ENCODE measurements at places on chromosomes 2 and 18.
A peak's percentile ranks its signal among the peaks of the same experiment; 100 is the strongest.

- no peak for DNase-seq
Observed at GRCh38 chr2:42999391-42999841, 207.0 kb upstream of the HAAO start.

DNA sequence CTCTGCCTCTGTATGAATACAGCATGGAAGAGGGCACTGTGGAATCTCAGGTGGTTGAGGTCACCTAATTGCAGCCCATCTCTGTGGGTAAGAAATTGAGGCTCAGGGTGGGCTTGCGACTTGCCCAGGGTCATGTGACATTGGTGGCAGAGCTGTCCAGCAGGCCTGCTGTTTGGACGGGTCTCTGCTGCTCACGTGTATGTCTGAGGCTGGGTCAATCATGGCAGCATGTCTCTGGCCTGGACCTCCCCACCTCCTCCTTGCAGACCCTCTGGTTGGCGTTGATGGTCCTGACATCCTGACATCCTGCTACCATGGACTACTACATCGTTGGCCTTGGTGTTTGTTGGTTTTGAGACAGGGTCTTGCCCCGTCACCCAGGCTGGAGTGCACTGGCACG, 64.3 kb upstream of the HPCAL1 start:
- DNase-seq: no peak

DNA sequence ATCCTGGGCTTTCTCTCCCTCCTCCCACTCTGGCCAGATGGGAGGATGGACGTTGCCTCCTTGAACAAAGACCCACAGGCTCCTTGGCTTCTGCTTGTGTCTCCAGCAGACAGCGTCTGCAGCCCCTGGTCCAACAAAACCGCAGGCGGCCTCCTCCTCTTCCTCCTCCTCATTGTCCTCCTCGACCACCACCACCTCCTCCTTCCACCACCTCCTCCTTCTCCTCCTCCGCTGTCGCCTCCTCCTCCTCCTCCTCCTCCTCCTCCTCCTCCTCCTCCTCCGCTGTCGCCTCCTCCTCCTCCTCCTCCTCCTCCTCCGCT, 45.7 kb upstream of the ALPP start:
- no peak for DNase-seq

- no peak for DNase-seq
Observed at GRCh38 chr2:2810504-2810903, 479.4 kb upstream of the MYT1L start.

GRCh38 chr2:239625156-239625845, 224.5 kb upstream of the HDAC4 start:
- no peak for DNase-seq

- no peak for DNase-seq
Observed at GRCh38 chr2:219426068-219426443, 7.9 kb downstream of the DES start.

DNA sequence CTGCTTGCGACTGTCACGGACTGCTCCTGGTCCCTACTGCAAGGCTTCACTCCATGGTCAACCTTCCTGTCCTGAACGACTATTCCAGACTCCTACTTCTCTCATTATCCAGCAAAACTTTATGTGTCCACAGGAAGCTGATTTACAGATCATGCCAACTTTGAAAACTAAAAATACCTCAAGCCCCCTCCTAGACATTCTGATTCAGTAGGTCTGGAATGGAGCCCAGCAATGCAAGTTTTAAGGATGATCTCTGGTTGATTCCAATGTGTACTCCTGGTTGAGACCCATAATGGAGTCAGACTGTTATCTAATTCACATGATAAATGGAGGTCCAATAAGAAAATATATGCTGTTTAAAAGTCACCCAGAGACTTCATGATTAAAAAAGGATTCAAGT, 13.1 kb upstream of the LRATD1 start:
- no peak for DNase-seq

DNA sequence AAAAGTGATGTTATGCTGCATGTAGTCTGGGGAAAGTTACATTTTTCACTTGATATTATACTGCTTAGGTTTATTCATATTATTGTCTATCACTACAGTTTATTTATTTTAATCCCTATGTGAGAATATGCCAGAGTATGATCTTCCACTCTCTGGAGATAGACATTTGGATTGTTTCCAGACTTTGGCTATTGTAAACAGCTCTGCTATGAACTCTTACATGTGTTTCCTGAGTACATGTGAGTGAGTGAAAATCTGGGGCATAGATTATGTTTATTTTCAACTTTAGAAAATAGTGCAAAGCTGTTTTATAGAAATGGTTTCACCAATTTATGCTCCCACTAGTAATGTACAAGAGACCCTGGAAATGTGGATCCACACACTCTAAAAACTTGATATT, 49.0 kb upstream of the EPAS1 start:
- no peak for DNase-seq

DNA sequence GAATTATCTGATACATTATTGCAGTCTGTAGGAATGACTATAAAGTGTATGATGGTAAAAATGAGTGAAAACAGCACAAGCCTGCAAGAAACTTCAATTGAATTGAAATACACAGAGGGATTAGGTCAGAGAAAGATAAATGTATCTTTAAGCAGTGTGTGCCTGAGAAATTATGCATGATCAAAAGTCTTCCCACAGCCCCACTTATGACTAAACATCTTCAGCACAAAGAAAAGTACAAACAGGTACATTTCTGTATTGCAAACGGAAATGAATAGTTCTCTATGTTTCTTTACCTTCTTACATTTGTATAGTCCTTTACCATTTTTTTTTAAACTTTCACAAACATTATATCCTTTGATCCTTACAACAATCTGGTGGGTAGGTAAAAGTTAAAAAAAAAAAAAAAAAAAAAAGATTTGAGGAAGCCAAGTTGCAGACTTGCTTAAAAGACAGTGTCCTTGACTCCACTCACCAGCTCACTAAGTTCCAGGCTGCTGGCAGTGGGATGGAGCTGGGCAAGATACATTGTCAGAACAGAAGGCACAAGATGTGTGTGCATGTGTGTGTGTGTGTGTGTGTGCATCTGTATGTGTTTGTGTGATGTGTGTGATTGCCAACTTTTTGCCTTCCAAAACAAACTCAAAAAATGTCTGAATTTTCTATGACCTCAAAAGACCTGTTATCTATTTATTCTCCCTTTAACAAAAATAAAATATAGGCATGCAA, 423.7 kb upstream of the ACVR2A start:
- no peak for DNase-seq

- no peak for DNase-seq
Observed at GRCh38 chr2:60498127-60498815, 55.2 kb downstream of the BCL11A start.

DNA sequence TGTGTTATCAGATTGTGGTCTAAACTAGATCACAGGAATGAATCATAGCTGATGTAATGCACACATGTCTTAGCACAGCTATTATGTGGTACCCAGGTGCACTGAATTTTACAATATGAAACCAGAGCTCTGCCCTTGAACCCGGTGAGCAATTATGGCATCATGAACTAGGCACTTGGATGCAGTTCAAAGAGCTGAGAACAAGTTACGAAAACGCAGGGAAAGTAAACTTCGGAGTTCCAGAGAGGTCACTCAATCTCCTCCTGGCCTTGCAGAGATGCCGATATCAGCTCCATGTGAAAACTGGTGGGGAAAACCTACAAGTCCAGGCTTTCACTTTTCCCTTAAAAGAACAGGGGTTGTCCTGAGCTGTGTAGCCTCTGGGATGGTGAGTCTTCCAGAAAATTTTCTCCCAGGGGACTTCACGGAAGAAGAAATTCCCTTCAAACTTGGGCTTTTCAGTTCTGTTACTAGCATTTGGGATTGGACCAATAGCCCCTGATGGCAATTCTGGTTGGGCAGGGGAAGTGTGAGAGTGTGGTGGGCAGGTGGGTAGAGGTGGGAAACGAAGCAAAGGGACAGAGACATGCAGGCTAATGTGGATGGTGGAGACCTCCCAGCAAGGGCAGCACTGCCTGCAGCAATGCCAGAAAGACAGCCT, 71.1 kb upstream of the SH3BP4 start:
- DNase-seq: no peak

GRCh38 chr2:168155046-168155445, 92.3 kb downstream of the STK39 start:
- DNase-seq: no peak

- DNase-seq: no peak
Observed at GRCh38 chr2:99380376-99381010, 43.3 kb downstream of the EIF5B start.

DNA sequence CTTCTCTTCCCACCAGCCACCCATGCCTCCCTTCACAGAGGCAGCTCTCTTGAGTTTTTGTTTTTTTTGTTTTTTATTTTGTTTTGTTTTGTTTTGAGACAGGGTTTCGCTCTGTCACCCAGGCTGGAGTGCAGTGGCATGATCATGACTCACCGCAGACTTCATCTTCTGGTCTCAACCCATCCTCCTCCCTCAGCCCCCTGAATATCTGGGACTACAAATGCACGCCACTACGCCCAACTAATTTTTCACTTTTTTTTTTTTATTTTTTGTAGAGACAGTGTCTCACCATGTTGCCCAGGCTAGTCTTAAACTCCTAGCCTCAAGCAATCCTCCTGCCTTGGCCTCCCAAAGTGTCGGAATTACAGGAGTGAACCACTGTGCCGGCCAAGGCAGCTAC, 161.4 kb downstream of the TRABD2A start:
- DNase-seq: no peak

GRCh38 chr2:105143094-105143466, 98.5 kb upstream of the GPR45 start:
- no peak for DNase-seq

DNA sequence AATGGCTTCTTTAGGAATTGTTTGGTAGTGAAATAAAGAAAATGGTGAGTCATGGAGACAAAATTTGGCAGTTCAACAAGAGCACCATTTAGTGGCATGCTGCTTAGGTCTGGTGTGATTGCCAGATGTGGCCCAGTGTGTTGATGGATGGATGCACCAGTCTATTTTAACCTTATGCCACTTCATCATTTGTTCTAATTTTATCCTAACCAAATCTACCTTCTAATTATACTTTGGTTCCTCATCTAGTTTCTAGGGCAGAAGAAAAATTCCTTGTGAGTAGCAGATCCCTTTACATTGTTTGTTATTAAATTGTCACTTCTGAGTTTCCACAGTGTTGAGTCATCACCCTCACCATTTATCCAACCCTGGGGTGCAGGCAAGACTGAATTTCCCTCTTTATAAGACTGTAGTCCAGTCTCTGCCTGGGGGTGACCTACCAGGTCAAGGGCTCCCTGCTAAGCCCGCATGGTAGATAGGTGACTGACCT, 32.5 kb downstream of the NABP1 start:
- DNase-seq: no peak

GRCh38 chr2:60446413-60447267, 106.8 kb downstream of the BCL11A start:
- no peak for DNase-seq

DNA sequence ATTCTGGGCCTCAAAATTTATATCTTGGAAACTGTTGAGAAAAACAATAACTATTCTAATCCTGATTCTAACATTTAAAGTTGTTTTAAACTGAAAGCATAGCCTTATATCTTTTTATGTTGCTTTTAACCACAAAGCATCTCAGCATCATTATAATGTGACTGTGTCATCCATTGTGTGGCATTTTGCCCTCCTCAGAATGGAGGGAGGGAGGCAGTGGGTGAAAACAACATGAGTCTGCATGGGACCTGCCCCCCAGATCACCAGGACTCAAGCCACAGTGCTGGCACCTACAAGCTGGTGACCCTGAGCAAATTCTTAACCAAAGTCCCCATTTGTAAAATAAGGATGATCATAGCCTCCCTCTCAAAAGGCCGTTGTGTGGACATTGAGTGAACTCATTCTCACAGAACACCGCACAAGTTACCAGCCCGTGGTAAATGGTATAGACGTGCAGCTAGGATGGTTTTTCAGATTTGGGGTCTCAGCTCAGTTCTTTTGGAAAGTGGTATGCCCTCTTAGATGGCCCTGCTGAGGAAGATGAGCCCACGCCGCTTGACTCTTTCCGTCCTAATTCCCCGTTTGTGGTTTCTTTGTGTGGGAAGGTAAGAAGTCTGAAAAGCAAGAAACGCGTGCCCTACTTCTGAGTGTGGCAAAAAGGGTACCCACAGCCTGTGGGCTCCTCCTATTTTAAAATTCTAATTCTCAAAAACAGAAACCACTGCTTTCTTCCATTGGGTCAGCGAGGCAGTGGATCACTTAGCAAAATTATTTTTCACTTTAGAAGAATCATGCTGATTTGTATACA, 305.0 kb upstream of the ID2 start:
- DNase-seq: peak; percentile 30

- DNase-seq: no peak
Observed at GRCh38 chr18:59737776-59738300, 40.6 kb upstream of the CCBE1 start.

GRCh38 chr18:47557160-47557559, 305.7 kb upstream of the SKOR2 start:
- no peak for DNase-seq

GRCh38 chr18:47595831-47596501, 334.5 kb downstream of the SMAD2 start:
- DNase-seq: peak; percentile 28

GRCh38 chr2:105324101-105324500, 5.4 kb downstream of the TGFBRAP1 start:
- DNase-seq: no peak

GRCh38 chr18:58269931-58270330, 225.9 kb downstream of the NEDD4L start:
- DNase-seq: no peak

GRCh38 chr2:178441426-178441825, 9.5 kb downstream of the PRKRA start:
- no peak for DNase-seq

- DNase-seq: no peak
Observed at GRCh38 chr2:113992090-113992489, 102.2 kb downstream of the ACTR3 start.

DNA sequence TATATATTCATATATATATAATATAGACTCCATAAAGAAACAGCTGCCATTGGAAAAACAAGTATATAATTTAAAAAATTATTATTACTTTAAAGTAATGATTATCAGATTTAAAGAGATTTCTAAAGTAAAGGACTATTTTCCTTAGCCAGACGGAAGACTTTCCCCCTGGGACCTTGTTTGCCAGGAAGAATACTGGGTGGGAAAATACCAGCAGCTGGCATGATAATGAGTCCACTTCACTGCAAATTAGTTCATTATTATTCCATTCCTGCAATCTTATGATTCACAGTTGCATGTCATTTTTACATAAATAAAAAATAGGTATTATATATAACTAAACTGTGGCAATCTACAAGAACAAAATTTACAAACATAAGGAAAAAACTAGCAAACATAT, 339.8 kb upstream of the CDH7 start:
- no peak for DNase-seq

GRCh38 chr18:55384551-55385275, 203.3 kb downstream of the TCF4 start:
- peak; percentile 18 for DNase-seq

- no peak for DNase-seq
Observed at GRCh38 chr2:214730800-214731407, 78.6 kb downstream of the BARD1 start.

DNA sequence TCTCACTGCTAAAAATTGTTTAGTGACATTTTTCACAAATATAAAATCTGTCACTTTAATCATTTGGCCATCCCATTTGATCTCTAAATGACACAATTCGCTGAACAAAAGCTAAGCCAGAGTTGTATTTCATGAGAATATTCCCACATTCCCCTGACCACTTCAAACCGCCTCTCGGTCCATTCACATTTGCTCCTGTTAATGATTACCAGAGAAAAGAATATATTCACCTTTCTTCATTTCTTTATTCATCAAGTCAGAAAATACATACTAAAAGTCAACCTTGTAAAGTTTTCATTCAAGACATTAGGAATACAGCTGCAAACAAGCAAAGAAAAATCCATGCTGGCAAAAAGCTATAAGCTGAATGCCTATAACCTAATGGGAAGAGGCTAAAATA, 225.5 kb downstream of the DOK6 start:
- DNase-seq: no peak

- DNase-seq: no peak
Observed at GRCh38 chr2:177893880-177894279, 178.7 kb downstream of the PDE11A start.

Measured in activated naive CD8-positive, alpha-beta T cell treated with anti-CD3 and anti-CD28 coated beads, Interleukin-2, amount 50 U/mL, for 24 hours (primary cell).